ENCODE measurements at places on chromosomes 12 and 14.
A peak's percentile ranks its signal among the peaks of the same experiment; 100 is the strongest.

DNA sequence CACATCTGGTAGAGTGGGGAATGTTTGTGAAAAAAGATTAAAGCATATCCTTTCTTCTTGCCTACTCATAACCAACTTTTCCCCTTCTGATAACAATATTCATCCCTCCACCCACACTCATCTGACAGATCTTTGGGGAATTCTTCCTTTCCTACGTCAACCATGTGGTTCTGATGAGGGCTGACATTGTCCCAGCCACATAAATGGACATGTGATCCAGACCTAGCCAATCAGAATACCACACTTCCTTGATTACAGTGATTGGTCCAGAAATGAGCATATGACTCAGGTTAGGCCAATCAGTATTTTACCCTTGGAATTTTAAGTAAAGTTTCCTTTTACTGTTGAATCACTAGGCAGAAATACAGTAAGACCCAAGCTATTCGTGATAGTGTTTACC lies 58.9 kb downstream of the GPR65 start:
- DNase-seq, result no peak

DNA sequence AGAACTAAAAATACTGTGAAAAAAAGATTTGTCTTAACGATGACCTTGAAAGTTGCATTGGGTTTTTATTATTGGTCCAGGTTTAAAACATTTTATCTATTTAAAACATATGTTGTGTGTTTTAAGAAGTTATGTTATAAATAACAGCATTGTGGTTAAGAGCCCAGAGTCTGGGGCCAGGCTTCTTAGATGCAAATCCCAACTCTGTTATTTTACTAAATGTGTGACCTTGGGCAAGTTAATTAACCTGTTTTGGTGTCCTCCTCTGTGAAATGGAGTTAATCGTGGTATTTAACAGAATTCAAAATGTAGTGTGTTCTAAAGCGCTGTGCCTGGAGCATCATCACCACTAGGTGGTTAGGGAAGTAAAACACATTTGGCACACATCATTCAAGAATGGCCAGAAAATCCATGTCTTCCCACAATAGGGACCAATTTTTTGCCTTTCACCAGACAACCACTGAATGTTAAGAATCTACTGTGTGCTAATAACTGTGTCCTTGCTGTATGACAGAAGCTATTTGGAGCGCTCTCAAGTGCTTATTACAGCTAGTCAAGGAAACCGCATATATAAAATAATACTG lies 133.3 kb downstream of the MON2 start:
- DNase-seq, result no peak

DNA sequence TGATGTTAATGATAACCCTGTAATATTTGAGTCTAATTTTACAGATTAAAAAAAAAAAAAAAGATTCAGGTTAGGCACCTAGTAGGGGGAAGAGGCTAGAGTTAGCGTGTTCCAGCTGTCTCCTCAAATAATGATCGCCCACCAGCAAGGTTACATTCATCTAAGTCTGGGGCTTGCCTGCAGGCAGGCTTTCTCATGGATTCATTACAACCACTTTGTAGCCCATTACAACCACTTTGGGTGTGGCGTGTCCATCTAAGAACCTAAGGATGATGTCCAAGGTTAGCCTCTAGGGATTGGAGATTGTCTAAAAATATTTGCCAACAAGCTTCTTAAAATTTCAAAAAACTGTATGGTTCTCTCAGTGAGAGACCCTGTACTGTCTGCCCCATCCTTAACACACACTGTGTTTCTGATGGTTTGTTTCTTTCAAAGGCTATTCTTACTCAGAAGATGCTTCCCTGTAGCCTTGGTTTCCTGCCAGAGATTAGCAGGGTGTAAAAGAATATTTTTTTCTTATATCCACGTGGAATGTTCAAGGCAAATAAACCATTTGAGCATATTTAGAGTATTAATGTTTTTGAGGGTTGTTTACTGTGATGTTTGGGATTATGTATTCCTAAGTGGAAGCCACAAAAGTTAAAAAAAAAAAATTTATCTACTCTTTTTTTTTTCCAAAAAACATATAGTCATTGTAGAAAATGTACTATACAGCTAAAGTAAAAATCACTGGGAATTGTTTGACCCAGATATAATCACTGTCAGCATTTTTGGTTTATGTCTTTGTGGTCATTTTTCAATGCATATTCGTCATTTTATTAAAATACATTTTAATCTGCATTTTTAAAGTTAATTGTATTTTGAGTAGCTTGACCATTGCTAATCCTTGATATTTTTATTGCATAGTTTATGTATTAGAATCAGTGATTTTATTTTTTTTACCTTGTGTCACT lies 1.7 kb downstream of the DYNC1H1 start:
- no peak for DNase-seq

- no peak for DNase-seq
Observed at GRCh38 chr14:51269634-51270033, 29.6 kb downstream of the TMX1 start.

DNA sequence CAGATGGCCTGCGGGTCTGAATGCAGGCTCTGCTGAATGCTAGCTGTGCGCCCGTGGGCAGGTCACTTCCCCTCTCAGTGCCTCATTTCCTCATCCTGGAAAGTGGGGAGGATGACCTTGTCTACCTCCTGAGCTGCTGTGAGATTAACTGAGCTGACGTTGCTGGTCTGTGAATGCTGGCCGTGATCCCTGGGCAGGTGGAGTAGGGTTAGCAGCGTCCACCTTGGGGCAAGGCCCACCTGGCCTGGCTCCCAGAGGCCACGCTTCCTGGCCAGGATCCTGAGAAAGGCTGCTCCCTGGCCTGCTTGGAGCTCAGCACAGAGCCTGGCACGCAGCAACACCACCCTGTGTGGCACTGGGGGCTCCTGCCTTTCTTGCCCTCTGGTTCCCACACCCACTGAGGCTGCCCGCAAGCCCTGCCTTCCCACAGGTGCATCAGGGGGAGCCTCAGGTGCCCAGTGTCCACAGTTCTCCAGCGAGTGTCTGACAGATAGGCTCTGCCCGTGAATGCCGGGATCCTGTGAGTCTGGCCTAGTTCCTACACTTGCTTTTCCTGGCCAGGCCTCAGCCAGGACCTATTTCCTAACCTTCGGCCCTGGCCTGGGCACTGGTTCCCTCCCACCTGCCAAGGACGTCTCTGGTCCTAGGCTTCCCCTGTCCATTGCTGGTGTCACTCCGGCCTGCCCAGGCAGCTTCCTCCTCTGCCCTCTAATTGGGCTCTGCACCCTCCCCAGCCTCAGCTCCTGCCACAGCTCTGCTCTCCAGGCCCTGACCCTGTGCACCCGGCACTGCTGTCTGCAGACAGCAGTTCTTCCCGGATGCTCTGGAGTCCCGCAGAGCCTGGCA lies 37.2 kb upstream of the TDRD9 start:
- DNase-seq, result peak; percentile 83
